Erythroblast (primary cell): ENCODE measurements at places on chromosomes 5 and 9.

GRCh38 chr5:170423692-170424091, 34.5 kb upstream of the KCNMB1 start:
- no peak for DNase-seq

DNA sequence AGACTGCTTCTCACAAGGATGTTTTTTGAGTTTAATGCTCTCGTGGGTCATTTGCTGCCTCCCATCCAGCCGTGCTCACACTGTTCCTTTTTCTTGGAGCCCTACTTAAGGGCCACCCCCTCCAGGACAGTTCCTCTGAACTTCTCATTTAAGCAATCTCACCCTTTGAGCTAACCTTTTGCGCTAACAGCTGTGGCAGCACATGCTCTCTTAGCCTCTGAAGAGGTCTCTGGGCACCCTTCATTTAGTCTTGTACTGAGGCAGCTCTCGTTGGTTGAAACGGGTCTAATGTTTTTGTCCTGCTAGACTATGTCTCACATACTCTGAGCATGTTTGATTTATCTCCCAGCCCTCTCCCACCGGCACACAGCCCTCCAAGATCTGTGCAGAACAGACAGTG, 11.8 kb downstream of the ALDH1B1 start:
- no peak for DNase-seq

- no peak for DNase-seq
Observed at GRCh38 chr5:39062530-39062929, 11.7 kb downstream of the RICTOR start.

DNA sequence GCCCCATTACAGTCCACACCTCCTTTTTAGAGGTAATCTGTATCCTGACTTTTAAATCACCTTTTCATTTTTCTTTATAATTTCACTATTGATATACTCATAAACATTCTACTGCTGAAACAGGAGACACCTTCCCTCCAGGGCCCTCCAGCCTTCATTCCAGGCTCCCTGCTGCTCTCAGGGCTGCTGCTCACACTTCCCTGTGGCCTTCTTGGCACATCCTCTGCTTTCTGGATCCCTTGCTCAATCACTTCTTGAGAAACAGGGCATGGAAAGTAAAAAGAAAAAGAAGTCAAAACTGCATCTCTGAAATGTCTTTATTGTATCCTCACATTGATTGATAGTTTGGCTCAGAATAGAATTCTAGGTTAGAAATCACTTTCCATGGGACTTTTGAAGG, 19.3 kb upstream of the WNT8A start:
- DNase-seq = no peak

- no peak for DNase-seq
Observed at GRCh38 chr5:76794871-76795270, 24.0 kb upstream of the F2RL1 start.

DNA sequence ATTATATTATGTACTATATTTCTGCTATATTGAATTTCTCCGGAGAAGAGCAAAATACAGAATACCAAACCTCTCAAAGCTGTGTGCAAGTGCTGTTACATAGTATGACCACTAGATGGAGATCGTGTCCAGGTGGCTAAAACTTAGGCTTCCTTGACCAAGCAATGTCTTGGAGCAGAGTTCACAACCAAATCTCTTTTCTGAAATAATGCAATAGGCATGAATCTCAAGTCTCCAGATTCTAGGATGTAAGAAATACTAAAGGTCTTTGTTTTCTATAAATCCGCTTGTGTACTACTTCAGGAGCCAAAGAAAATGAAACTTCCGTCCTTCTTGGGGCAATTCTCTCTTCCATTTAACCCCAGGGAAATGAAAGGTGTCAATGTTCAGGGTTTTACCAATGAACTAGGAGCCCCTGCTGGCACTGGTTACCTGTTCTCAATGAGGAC, 181.5 kb upstream of the RAI14 start:
- DNase-seq = peak; percentile 28

DNA sequence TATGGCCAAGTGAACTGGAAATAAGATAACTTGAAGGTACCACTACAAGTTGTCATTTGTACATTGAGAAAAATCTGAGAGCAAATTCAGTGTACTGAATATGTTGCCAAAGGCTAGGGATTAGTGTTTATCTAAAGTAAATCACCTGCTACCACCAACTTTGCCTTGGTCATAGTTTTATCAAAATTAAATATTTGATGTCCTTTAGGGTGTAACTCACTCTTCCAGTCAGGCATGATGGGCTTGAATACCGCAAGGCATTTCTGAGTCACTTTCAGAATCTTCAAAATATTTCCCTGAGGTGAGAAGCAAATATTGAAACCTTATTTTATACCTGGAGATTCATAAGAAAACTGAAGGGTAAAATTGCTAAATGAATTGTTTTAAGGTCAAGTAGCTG, 1338.6 kb upstream of the ACO1 start:
- DNase-seq = no peak
